ENCODE measurements at places on chromosomes 16 and 17. TPM values are rescaled to one million over a fixed set of nuclear protein-coding genes. Genes with fewer than 3 reads are reported as not detected.

ACTG1 gene
- total RNA-seq = 30,159 TPM

CES3 gene
- total RNA-seq = 0.16 TPM

CSH2 gene
- total RNA-seq = not detected

SDR42E2 gene
- total RNA-seq = not detected

SCIMP gene
- not detected for total RNA-seq

ELMO3 gene
- total RNA-seq = 0.49 TPM

ZPBP2 gene
- total RNA-seq = not detected
